Nephron progenitor cell (in vitro differentiated cells): ENCODE measurements at places on chromosomes 3 and 15.

DNA sequence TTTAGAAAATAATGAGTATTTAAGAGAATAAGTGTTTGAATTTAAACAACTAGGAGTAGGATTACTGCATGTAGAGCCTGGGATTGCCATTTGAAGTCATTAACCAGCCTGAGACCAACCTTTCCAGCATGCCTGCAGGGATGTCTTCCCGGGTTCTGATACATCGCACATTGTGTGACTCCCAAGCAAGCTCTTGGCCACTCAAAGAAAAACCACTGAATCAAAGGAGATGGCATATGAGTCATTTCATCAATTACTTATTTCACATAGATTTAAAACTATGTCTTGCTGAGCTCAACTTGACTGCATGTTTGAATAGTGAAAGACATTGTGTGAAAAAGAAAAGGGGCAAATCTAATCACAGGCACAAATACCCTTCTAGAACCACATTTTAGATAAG, 15.0 kb upstream of the THBS1 start:
- DNase-seq, result no peak

GRCh38 chr15:90036806-90037510, 35.8 kb downstream of the ZNF710 start:
- no peak for DNase-seq

DNA sequence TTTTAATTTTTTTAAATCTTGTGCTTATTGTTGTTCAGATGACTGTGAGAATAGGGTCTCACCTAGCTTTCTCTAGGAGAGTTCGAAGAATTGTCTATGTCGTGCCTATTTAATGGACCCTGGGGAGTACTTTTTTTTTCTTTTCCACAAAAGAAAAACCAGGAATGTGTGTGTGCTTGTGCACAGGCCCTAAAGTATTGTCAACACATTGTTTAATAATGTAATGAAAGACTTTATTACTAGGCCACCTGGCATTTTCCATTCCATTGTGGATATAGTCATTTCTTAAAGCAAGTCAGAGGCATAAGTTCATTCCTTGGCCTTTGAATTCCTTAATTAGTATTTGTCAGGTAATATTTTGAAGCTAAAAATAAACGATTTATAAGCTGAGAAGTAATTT, 135.9 kb downstream of the KLHL25 start:
- DNase-seq, result no peak

DNA sequence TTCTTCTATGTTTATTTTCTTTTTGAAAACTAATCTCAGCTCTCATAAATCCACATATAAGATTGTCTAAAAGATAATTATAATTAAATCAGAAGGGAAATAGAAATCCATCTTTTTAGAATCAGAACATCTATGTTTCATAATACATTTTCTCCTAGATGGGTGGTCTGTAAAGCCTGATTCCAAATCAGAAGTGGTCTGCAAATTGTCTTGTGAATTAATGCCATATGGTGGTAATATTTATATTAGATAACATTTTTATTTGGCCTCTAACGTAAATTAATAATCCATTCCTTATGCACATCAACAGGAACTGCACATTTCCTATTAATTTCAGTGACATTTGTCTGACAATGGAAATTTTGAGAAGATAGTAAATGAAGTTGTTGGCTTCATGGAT, 52.8 kb upstream of the TBC1D5 start:
- DNase-seq, result no peak

GRCh38 chr3:129387487-129387886, 40.9 kb downstream of the EFCAB12 start:
- no peak for DNase-seq

GRCh38 chr3:140349938-140350337, 327.9 kb upstream of the TRIM42 start:
- no peak for DNase-seq

GRCh38 chr3:115321400-115321805, 174.3 kb upstream of the ZBTB20 start:
- DNase-seq, result no peak

DNA sequence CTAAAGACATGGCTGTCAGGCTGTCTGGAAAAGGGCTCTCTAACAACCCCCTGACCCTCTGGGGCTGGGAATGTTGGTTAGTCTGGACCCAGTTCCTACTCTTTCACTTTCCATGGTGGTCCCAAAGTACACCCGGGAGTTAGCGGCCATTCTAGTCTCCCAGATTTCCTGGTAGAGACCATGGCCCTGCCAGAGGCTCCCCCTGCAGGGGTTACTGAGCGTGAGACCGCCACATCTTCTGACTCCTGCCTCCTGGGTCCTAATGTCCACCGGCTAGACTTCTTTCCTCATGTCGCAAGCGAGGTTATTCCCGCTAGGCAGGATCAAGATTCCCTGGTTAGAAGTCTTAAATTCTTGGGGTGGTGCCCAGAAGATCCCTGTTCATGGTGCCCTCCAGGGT, 540.0 kb upstream of the ROBO1 start:
- DNase-seq, result no peak

DNA sequence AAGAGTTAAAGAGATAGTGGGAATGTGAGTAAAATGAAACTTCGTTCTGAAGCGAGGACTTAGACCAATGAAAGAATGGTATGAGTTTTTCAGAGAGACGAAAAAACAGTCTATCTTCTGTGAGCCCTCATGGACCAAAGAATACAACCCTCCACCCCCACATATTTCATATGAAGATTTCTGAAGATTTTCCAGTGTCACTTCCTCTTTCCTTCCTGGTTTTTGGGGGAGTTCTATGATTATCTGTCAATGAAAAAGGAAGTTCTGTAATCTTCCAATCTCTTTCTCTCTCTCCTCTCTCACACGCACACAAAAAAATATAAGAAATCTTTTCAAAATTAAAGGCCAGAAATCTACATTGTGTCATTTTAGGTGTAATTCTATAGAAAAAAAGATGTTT, 27.7 kb downstream of the CMSS1 start:
- DNase-seq, result no peak

GRCh38 chr3:35426366-35426958, 212.9 kb upstream of the ARPP21 start:
- no peak for DNase-seq

DNA sequence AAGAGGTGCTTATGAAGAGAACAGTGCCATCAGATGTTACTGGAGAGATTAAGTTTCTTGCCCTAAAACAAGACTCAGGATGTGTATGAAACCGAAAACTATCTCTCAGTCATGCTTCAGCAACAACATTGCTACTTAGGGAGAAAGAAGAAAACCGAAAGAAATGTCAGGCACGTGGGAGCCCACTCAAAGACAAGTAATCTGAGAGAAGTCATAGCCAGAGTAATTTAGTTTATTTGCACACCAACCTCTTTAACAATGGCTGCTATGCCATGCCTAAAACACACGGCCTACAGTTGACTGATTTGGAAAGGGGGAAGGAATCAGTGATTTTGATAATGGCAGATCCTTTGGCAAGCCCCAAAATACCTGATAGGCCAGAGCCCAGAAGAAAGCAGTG, 162.9 kb downstream of the TIGIT start:
- DNase-seq, result no peak

GRCh38 chr3:189132231-189132671, 39.5 kb upstream of the TPRG1 start:
- DNase-seq, result no peak

GRCh38 chr15:39468331-39468730, 112.5 kb upstream of the THBS1 start:
- DNase-seq, result no peak

- no peak for DNase-seq
These were observed 47.3 kb upstream of the THRB start for GRCh38 chr3:24541935-24542334.

- no peak for DNase-seq
These were observed 44.5 kb downstream of the XXYLT1 start for GRCh38 chr3:195226445-195226844.

DNA sequence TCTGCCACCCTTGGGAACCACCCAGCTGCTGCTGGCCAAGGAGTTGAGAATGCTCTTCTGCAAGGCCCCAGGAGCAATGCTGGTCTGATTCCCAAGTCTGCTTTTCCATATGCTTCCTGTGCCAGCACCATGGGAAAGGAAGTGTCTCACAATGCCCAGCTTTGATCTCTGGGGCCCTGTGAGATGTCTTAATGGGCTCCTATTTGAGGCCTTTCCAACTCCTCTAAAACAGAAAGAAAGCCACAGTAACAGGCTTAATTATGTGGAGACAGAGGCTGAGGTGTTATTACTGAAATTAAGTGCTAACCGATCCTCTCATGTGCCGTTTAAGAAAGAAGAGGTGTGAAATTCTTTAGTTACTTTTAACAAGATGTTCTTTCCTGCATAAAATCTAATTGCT, 4.5 kb downstream of the EOGT start:
- DNase-seq, result no peak

- no peak for DNase-seq
These were observed 78.6 kb downstream of the PEX5L start for GRCh38 chr3:179958143-179958542.

DNA sequence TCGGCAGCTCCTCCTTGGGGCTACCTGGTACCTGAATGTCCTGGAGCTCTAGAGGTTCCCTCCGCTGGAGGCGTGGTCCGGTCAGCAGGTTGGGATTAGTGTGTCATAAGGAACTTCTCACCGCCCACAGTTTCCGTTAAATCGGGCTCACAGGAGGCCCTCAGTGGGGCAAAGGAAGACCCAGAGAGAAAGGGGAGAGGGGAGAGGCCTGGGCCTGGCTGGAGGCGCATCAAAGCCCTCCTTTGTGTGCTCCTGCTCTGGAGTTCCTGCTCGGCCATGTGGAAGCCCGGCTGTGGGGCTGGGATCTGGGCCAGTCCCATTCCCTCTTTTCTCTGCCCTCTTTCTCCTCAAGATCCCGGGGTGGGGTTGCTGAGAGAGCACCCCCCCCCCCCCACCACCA, at the start of gene RLBP1:
TSS of gene RLBP1 (minus strand) at position 37 of the 400 bp plus-strand sequence. CDS start 2,604 bp downstream, outside the sequence.
- DNase-seq, result no peak

DNA sequence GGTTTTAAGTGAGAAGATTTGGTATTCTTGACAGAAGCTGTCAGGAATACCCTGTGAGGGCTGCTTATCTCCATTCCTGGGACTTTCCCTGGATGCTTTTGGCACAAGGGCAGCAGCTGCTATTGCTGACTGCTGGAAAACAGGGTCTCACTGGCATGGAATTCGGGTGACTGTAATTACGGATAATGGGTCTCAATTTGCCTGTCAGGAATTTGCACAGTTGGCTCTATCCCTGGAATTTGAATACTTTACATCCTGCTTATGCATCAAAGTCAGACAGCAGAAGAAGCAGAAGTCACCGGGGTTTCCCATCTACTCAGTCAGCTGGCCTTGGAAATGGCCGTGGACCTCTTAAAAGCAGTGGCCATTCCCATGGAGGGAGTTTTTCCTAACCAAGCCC, 25.9 kb upstream of the AKAP13 start:
- no peak for DNase-seq

DNA sequence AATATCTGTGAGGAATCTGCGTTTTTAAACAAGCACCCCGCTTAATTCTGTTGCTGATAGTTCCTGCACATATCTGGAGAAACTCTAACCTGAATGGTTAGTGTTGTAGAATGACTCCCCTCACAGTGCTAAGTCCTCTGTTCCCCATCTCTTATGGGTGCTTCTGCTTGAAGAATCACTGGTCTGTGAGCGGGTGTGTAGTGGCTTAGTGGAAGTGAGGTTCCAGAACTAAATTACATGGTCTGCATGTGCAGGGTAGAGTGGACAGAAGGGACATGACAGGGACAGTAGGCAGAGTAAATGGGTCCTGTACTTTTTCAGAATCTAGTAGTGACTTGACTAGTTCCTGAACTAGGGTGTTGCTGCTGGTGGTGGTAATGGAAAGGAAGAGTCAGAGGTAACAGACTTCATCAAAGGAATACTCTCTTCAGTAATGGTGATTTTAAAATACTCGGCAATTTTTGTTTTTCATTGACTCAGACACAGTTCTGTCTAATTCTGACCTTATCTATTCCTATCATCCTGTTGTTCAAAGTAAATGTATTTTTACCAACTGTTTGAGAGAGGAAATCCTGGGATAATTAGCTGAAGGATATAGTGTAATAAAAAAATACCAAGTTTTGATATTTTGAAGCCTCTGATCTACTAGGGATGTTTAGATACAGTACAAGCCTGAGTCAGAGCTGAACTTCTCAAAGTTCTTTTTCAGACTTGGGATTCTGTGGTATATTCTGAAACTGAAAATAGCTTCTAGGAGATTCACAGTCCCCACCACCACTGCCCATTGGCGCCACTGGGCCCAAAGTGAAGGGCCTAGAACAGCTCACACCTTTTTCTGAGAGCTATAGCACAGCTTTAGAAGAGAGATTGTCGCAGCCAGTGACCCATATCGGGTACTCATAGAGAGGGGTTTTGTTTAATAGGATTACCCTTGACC, 55.5 kb downstream of the FNDC3B start:
- DNase-seq, result no peak

DNA sequence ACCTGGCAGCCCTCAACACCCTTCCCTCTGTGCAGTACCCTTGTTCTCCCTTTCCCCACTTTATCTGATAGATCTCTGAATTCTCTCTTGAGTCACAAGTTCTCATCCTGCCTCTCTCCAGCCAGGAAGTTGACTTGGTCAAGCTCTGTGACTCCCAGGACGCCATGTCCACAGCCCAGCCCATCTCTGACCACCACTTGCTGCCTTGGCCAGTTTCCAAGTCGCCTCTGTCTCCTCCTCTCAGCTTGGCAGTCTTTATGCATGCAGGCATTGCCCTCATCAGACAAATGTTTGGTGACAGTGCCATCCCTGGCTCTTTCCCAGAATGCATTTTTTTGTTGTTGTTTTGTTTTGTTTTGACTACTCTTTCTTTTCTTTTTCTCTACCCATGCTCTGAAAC, 25.7 kb downstream of the ZNF35 start:
- no peak for DNase-seq

DNA sequence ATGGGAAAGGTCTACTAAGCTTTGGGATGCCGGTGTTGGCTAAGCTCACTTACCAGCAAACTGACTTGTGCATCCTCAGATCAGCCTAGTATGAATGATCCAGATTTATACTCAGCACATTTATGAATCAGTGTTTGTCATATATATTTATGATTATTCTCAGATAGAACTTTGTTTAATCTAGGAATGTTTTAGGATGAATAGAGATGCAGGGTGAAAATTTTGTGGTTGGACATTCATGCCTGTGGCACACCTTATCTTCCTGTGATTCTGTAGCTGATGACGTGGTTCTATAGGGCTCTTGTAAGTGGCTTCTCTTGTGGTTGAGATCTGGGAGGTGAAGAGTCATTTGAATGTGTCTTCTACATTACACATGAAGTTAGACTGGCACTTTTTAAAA, 11.4 kb downstream of the CDIN1 start:
- no peak for DNase-seq

DNA sequence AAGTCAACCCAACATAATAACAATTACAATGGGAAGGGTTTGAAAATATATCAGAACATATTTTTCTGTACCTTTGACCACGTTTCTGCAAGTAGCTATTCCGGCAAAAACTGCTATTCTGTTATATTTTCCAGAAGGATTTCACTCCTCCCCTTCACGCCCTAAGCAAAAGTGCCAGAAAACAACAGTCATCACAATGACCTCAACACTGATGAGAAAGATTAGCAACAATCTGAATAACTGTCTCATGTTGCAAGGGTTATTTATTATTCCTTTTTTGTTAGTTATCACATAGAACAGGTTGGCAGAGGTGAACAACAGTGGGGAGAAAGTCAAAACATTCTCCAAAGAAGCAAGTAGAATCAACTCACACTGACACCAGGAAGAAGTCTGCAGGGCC, 269.4 kb upstream of the ARRDC4 start:
- no peak for DNase-seq

- DNase-seq, result no peak
These were observed 1400.0 kb upstream of the ALCAM start for GRCh38 chr3:103966749-103967148.
